ENCODE measurements at places on chromosomes 13 and 19.
A peak's percentile ranks its signal among the peaks of the same experiment; 100 is the strongest.

GRCh38 chr13:109151696-109152095, 522.3 kb downstream of the MYO16 start:
- no peak for DNase-seq

GRCh38 chr13:97018029-97018819, 23.9 kb upstream of the OXGR1 start:
- no peak for DNase-seq

DNA sequence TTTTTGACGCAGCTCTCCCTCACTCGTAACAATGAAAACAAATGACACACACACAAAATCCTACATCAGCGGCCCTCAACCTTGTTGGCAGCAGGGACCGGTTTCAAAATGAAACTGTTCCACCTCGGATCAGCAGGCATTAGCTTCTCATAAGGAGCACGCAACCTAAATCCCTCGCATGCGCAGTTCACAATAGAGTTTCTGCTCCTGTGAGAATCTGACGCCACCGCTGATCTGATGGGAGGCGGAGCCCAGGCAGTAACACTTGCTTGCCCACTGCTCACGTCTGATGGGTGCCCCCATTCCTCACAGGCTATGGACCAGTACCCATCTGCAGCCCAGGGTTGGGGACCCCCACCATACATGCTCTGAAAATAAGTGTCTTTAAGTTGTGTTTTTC, 43.4 kb downstream of the DHRS12 start:
- DNase-seq = no peak

- DNase-seq = no peak
Observed at GRCh38 chr19:50842130-50842529, 8.8 kb upstream of the KLK15 start.

- no peak for DNase-seq
Observed at GRCh38 chr19:7811989-7812388, 18.0 kb upstream of the EVI5L start.

GRCh38 chr19:18453269-18454024, 15.5 kb upstream of the ISYNA1 start:
- DNase-seq = no peak

DNA sequence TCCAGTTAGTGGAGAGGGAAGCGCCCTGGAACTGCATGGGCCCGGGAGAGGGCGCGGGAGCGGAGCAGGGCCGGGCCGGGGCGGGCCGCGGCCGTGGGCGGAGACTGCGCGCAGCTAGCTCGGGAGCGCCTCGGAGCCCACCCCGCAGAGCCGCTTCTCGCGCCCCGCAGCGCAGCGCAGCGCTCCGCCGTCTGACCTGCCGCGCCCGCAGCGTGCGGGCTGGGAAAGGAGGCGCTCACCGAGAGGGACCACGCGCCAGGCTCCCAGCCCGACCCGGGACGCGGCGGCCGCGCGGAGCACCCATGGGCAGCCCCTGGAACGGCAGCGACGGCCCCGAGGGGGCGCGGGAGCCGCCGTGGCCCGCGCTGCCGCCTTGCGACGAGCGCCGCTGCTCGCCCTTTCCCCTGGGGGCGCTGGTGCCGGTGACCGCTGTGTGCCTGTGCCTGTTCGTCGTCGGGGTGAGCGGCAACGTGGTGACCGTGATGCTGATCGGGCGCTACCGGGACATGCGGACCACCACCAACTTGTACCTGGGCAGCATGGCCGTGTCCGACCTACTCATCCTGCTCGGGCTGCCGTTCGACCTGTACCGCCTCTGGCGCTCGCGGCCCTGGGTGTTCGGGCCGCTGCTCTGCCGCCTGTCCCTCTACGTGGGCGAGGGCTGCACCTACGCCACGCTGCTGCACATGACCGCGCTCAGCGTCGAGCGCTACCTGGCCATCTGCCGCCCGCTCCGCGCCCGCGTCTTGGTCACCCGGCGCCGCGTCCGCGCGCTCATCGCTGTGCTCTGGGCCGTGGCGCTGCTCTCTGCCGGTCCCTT, at the start of gene MLNR:
TSS of gene MLNR (plus strand) at position 303 of the 820 bp plus-strand sequence. CDS start at position 303, 0 bp downstream.
- peak; percentile 45 for DNase-seq

- no peak for DNase-seq
Observed at GRCh38 chr13:27403203-27403678, 21.2 kb upstream of the GTF3A start.

DNA sequence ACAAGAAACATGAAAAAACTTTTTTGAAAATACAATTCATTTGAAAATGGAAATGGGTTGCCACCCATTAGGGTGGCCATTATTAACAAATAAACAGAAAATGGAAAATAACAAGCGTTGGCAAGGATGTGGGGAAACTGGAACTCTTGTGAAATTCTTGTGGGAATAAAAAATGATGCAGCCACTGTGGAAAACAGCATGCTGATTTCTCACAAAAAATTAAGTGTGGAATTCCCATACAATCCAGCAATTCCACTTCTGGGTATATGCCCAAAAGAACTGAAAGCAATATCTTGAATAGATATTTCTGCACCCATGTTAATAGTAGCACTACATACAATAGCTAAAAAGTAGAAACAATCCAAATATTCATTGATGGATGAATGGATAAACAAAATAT, 165.2 kb downstream of the DCLK1 start:
- DNase-seq = no peak

DNA sequence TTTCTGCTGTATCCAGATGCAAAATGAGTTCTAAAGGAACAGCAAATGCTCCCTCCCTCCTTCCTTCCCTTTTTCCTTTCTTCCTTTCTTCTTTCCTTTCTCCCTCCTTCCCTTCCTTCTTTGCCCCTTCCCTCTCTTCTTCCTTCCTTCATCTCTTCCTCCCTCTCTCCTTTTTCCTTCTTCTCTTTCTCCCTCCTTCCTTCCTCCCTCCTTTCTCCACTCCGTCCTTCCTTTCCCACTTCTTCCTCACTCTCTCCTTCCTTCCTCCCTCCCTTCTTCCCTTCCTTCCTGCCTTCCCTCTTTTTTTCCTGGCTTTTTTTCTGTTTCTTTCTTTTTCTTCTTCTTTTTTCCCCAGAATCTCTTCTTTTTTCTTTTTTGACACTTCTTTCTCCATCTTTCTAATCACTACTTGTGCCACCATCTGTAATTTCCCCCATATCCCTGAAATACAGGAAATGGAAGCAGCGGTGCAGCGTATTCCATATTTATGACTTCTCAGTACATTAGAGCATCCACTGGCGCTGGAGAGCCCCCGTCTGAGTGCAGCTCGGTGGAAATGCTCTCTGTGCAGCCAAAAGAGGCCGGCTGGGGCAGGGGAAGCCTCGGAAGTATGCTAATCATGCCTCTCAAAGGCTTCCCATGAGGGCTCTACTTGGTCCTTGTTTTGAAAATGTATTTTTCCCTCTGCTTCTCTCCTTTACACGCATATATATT, 275.6 kb downstream of the TSHZ3 start:
- DNase-seq = no peak

DNA sequence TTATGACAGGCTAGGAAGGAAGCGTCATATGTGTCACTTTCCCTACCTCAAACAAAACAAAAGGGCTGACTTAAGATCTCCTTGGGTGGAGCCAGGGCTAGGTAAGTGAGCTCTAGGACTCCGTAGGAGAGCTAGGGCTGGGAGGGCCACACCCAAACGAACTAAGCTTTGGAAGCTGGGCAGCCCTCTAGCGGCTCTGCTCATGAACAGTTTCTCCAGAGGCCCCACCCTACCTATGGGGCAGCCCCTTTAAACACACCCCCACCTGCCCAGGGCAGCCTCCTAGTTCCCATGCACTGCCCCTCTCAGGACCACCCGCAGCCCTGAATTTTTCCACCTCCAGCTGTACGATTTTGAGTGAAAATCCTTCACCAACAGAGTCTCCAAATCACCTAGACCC, 3.5 kb downstream of the PEG3 start:
- peak; percentile 32 for DNase-seq

DNA sequence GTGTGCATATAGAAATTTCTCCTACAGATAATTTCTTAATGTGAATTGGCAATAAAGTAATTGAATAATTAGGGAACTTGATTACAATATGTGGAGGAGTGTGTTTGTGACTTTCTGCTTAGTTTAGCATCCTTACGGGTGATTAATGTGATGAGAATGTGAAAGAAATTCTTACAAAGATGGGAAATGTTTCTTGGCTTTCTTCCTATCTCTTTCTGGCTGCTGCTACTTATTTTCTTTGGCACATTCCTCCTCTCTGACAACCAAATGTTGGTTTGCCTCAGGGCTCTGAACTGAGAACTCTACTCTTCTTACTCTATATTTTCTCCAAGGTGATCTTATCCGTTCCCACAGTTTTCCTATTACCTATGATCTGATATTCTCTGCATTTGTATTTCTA, 300.1 kb downstream of the TBC1D4 start:
- DNase-seq = no peak

- DNase-seq = no peak
Observed at GRCh38 chr19:54160182-54160811, 776 bp upstream of the LENG1 start.

DNA sequence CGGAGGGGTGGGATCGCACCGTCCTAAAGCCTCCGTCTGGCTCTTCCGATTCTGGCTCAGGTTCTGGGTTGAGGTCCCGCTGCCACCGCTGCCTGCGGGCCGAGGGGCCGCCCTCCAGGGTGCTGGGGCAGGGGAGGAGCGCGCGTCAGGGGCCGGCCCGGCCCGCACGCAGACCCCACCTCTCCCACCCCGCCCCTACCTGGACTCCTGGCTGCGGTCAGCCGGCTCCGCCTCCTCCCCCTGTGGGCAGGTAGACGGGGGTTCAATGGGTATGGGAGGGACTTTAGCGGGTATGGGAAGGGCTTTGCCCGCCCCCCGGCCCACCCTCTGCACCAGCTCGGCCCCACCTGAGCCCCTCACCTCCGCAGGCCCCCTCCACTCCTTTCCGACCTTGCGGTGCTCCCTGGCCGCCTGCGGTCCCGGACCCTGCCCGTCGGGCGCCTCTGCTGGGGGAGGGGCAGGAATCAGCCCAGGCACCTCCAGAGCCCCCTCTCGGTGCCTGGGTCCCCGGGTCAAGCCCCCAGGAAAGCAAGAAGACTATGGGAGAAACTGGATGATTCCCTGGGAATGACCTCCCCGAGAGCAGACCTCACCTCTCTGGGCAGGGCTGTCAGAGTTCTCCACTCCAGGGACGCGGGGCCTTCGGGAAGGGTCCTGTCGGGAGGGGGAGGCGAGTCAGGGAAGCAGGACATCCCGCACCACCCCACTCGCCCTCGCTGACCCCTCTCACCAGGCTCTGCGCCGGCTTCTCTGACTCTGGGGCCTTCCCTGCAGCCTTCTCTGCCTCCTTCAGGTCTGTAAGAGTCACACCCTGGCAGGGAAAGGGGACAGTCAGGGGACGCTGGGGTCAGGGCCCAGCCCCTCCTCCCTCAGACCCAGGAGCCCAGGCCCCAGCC, 17.0 kb downstream of the EPS8L1 start:
- DNase-seq = no peak

GRCh38 chr19:57813919-57814504, 701 bp downstream of the ZNF552 start:
- DNase-seq = no peak

DNA sequence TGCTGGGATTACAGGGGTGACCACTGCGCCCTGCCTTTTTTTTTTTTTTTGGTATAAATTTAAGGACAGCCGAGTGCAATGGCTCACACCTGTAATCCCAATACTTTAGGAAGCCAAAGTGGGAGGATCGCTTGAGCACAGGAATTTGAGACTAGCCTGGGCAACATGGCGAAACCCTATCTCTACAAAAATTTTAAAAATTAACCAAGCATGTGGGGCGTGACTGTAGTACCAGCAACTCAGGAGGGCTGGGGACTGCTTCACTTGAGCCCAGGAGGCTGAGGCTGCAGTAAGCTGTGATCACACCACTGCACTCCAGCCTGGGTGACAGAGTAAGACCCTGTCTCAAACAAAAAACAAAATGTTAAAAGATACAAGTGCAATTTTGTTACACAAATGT, 21.5 kb downstream of the ZNF574 start:
- no peak for DNase-seq

DNA sequence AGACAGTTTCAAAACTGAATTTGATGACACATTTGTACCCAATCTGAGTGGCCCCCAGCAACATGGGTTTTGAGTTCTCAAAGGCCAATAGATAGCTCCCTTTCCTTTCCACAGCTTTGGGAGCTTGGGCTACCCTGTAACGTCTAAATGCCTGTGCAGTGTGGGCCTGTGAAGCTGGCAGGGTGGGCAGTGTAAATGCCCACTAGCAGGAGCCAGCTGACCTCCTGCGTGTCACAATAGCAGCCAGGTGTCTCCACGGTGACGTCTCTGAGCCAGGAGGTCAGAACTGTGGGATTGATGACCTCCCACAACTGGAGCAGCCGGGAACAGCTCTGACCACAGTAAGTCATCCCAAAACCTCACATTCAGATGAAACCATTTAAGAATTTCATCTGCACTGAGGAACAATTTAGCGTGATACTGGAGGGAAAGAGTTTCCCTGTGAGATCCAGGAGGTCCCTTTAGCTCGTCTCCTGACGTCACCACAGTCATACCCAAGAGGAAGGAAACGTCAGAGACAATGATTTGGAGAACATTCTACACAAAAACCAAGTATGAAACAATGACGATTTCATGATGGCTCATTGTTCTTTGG, at the start of gene IPO5:
TSS of gene IPO5 (plus strand) at position 300 of the 595 bp plus-strand sequence. CDS start 23,022 bp downstream, outside the sequence.
- DNase-seq = no peak

- DNase-seq = no peak
Observed at GRCh38 chr13:67554286-67554685, 324.1 kb upstream of the PCDH9 start.

DNA sequence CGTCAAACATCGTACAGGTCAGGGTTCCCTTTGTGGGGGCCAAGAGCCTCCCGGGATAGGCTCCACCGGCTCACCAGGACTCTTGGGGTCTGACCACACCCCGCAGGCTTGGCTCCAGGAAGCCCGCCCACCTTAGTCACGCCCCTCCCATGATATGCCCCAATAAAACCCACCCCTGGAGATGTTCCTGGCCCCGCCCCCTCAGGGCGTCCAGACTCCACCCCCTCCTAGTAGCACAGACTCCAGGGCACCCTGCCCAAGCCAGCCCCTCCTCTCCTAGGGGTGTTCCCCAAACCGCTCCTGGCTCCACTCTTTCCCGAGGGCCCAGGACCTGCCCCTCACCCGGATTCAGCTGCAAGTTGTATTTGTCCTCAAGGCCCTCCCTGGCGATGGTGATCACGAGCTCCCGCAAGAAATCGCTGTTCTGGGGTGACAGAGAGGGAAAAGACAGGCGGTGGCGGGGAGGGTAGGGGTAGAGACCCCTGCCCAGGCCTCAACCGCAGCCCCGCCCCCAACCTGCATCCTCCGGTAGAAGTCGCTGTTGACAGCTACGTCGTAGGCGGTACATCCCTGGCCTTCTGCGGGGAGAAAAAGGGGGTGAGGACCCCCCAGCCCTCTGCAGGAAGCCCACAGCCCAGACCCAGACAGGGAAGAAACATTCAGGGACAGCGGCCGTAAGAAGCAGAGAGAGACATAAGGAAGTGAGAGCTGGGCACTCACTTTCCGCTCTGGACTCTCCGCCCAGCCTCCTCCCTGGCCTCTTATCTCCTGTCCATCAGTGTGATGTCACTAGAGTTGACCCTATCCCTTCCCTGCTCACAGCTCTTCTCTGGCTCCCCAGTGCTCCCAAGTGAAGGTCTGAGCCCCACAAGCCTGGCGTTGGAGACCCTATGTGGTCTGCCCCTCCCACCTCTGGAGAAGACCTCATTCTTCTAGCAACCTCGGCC, 3.9 kb downstream of the PIH1D1 start:
- DNase-seq = peak; percentile 60
